Kasumi-1 (cell line): ENCODE measurements at places on chromosomes 13 and 19.

GRCh38 chr19:46489445-46490272 is 6.0 kb downstream of the PNMA8B start:
- DNase-seq, result no peak

DNA sequence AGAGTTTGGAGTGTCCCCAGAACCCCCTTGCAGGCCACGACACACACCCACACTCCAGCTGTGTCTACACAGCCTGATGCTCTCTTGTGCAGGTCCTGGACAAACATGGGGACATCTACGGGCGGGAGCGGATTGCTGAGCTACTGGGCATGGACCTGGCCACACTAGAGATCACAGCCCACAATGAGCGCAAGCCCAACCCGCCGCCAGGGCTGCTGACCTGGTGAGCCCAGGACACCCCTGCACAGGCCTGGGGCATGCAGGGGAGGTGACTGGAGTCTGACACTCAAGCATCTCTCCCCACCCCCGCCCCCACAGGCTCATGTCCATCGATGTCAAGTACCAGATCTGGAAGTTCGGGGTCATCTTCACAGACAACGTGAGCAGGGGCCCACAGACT is 39.9 kb downstream of the MAP4K1 start:
- DNase-seq, result no peak

DNA sequence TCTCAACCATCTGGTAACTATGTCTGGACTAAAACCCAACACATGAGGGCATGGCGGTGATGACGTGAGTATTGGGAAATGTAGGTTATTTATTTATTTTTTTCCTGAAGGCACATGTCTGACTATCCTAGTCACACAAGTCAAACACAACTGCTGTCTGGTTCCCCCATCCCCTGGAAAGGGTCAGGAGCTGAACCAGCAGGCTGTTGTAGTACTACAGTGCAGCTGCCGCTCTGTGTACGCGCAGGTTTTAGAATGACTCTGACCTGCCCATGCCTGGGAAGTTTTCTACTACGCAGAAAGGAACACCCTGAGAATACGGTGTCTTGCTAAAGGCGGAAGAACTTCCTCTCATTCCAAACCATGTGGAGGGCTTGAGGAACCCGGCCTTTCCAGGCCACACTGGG is 1.2 kb downstream of the SLC7A1 start:
- peak; percentile 32 for DNase-seq

DNA sequence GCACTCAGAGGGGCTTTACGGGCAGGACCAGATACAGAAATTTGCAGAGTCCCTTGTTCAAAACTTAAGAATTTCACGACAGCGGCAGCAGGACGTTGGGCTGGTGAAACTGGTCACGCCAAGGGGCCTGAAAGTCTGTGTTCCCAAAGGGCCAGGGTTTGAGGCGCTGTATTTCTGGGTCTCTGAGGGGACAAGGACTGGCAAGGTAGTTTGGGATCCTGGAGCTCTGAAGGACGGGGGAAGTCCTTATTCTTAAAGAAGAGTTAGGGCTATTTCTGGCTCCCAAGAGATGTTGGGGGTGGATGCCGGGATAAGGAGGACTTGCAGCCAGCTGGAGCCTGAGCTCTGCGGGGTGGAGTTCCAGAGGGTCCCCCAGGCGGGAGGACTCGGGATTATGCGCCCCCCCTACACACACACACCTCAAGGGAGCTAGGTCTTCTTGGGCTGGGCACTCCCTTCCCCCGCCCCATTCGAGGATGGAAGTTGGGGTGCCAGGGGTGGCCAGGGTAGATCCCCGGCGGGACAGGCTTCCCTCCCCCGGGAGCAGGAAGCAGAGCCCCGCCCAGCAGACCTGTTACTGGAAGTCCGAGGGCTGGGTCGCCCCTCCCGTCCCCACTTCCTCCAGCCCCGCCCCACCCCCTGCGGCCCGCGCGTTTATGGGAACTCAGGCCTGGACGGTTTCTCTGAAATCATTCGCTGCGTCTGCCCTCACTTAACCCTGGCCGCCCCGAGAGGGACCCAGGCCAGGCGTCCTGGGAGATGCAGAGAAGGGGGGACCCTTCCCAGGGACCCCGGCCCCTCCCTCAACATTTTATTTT is 5.6 kb downstream of the BCL3 start:
- peak; percentile 50 for DNase-seq

GRCh38 chr19:44951179-44952159 is 3.7 kb upstream of the CLPTM1 start:
- DNase-seq, result peak; percentile 79

GRCh38 chr19:54677217-54677616 is 14.4 kb downstream of the LILRB4 start:
- DNase-seq, result no peak

GRCh38 chr13:28047757-28048388 is 52.5 kb downstream of the FLT3 start:
- peak; percentile 45 for DNase-seq

- DNase-seq, result no peak
Observed at GRCh38 chr19:55670280-55671053, 4.6 kb upstream of the EPN1 start.

DNA sequence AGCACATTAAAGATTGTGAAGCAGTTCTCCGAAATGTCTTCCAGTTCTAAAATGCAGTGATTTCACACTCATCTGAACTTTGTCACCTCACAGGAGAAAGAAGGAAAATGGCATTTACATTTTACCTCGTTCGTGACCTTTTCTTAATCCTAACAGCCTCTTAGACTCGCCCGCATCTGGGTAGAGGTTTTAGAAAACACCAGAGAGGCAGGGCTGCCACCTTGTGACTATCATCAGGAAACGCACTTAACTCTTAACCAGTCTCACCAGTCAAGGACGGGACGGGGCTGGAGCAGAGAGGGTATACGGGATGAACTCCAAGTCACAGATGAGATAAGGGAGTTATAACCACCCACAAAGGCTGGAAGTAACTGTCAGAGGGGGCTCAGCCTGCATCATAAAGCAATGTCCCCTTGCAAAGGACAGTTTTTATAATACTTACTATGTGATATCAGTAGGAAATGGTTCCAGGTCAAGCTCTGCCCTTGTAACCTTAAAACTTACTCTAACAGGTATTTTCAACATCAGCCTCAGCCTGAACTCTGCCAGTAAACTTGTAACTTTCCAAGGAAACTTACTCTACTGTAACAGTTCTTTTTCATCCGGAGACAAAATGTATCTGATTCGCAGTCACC is 8.6 kb upstream of the CEACAM6 start:
- DNase-seq, result peak; percentile 87

DNA sequence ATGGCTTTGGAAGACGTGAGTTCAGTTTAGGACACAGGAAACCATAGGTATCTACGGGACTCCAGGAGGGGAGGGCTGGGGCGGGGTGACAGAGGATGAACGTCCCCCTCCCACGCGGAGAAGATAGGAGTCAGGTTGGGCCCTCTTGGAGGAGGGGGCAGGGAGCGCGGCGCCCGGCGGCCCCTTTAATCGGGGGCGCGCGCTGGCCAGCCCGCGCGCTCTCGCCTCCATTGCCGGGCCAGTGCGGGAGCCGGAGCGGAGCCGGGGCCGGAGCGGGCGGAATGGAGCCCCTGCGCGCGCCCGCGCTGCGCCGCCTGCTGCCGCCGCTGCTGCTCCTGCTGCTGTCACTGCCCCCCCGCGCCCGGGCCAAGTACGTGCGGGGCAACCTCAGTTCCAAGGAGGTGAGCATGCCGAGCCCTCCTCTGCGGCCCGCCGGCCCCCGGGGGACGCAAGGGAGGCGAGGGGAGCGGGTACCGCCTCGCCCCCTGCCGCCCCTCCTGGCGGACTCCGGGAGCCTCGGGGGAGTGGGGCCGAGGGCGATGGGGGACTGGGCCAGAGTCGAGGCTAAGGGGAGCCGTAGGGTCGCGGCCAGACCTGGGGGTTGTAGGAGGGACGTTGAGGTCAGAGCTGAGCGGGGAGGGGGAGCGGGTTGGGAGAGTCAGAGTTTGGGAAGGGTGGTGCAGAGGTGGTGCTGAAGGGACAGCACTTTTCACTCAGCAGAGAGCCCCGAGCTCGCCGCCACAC is at the start of gene TMEM145:
Gene TMEM145 (plus strand): TSS at position 214 of the 744 bp plus-strand sequence. CDS start 68 bp downstream, at position 282.
- peak; percentile 59 for DNase-seq

DNA sequence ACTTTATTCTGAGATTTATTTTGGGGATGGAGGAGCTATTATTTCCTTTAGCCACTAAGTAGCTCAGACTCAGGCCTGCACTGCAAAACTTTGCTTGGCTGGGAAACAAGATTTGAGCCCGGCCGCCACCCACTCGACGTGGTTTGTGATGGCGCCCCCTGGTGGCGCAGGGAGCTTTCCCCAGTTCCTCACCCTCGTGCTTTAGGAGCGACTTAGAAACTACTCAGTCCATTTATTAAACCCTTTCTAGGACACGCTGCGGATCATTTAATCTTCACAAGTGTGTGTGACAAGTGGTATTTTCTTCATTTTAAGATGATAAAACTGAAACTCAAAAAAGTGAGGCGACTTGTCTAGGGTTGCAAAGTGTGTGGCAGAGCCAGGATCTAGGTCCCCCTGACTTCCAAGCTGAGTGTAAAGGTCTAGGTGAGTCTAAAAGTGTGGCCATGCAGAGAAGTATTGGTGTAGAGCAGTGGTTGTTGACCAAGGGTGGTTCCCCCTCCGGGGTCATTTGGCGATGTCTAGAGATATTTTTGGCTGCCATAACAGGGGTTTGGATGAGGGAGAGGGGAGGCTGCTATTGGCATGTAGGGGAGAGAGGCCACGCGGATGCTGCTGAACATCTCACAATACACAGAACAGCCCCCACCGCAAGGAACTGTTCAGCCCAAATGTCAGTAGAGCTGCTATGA is 2.2 kb downstream of the CXCL17 start:
- peak; percentile 70 for DNase-seq

- DNase-seq, result no peak
Observed at GRCh38 chr19:6999933-7000332, 21.3 kb downstream of the MBD3L2B start.

DNA sequence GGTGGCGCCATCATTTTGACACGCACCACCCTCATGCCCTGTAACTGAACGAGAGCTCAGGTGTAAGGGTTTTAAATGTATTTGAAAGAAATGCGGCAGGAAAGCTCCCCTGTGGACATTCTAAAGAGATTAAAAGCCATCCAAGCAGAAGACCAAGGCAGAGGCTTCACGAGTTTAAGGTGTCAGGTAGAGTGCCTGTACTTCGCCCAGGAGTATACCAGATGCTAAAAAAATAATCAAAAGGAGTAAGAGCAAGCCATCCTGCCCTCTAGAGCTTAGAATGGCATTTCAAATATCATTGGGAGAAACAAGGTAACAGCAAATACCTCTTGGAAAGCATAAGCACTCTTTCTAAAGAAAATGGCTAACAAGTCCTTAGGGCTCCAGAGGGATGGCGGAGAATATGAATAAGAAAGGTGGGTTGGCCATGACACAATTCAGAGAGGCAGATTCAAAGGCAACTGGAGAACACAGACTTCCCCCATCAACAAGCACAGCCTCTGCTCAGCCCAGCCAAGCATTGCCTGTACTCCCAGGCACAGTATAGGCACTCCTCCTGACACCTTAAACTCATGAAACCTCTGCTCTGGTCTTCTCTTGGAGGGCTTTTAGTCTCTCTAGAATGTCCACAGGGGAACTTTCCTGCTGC is 447.6 kb downstream of the SUCLA2 start:
- DNase-seq, result no peak

DNA sequence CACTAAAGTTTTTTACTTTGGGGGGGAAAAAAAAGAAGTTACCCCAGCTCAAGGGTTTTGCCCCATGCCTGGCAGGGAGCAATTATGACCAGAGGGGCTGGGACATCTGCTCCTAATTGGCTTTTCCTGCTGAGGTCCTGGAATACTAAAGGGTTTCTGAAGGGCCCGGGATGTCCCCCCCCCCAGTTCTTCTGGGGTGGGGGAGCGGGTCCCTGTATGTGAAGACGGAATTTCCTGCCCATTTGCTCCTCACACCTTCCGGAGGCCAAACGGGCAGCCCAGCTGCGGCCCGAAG is 1.1 kb upstream of the DLL3 start:
- no peak for DNase-seq

- DNase-seq, result no peak
Observed at GRCh38 chr19:48203222-48203793, 32.8 kb downstream of the ZSWIM9 start.

GRCh38 chr19:16520986-16521624 is 21.1 kb downstream of the CHERP start:
- no peak for DNase-seq

- no peak for DNase-seq
Observed at GRCh38 chr19:30083125-30083681, 141.2 kb downstream of the URI1 start.

DNA sequence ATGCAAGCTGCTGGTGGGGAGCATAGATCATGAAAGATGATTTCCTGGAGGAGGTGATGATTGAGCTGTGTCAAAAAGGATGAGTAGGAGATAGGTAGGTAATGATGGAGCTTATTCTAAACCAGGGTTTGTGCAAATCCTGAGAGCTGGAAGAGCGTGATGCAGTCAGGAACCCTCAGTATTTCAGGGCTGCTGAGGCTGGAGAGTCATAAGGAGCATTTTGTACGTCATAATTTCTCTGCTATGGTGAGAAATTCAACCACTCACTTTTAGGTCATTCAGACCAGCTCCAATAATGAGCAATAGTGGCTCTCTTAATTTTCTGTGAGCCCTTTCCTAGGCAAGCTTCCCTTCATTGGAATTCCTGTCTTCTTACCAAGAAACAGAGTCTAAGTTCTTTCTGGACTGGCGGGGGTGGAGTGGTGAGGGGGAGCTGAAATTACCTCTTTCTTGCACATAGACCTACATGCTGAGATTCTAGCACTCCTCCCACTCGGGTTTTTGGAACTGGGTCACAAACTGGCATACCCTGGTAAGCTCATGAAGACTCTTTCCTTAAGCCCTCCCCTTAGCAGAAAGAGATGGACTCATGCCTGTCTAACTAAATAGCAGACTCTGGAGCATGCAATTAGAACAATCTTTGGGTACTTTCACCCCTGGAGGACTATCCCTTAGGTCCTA is 62.2 kb upstream of the MYCBP2 start:
- no peak for DNase-seq

DNA sequence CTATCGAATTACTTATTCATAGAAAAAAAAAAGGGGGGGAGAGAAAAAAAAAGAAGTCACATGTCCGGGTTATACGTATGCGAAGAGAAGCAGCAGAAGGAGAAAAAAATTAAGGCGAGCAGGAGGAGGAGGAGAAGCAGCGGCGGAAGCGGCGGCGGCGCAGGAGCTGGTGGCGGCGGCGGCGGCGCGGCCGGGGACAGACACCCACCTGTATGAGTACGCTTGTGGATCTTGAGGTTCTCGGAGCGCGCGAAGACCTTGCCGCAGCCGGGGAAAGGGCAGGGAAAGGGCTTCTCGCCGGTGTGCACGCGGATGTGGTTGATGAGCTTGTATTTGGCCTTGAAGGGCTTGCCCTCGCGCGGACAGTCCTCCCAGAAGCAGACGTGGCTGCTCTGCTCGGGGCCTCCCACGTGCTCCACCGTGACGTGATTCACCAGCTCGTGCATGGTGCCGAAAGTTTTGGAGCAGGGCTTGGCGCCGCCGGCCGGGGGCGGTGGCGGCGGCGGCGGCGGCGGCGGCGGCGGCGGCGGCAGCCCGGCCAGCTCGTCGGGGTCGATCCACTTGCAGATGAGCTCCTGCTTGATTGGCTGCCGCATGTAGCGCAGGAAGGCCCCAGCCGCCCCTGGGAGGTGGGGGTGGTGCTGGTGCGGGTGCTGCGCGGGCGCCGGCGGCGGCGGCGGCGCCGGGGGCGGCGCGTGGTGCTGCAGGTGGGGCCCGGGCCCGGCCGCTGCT is 1.5 kb downstream of the ZIC5 start:
- DNase-seq, result no peak
